ENCODE measurements at places on chromosomes 16 and 17.

- DNase-seq, result no peak
- H3K27me3 ChIP-seq, result peaks cover 26% of the 10 kb centered on the region
- H3K4me1 ChIP-seq, result no peaks in the 10 kb centered on the region
- H3K4me3 ChIP-seq, result no peak overlapping the region
- H3K36me3 ChIP-seq, result no peaks in the 10 kb centered on the region
- H3K27ac ChIP-seq, result no peak overlapping the region
Observed at GRCh38 chr16:85164838-85165516, 52.7 kb upstream of the CIBAR2 start.

DNA sequence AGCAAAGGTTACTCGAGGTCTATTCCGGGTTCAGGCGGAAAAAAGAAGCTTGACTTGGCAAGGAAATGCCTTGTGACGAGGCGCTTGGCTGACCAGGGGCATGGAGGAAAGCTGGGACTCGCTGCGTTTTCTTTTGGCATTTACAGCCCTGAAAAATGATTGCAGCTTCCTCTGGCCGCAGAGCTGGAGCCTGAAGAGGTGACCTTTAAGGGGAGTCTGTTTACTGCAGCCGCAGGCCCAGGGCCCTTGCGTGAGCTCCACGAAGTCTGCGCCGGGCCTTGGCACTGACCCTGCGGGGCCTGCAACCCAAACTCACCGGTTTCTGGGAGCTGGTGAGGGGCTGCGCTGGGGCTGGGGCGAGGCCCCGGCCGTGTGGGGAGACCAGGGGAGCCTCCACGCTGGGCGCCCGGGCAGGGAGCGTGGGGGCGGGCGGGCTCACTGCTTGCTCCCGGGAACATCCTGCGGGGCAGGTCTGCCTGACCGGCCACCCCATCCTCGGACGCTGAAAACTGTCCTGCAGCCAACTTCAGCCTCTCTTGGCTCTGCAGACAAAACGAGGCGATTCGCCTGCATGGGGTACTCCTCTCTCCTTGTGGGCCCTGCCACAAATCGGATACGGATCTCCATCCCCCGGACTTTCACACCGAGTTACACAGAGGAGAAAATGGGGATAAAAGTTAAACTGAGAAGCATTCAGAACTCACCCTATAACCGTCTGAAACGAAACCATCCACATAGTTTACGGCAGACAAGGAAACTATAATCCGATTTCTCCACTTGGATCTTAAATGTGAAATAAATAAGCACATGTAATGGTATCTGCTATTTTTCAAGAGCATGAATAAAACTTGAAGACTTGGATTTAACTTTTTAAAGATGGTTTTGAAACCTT lies 206.3 kb upstream of the FOXF1 start:
- H3K4me1 ChIP-seq, result no peaks in the 10 kb centered on the region
- peaks cover 29% of the 10 kb centered on the region for H3K27me3 ChIP-seq
- no peak overlapping the region for H3K27ac ChIP-seq

- no peak overlapping the region for H3K27ac ChIP-seq
- H3K36me3 ChIP-seq, result no peaks in the 10 kb centered on the region
- no peak for DNase-seq
- no peak overlapping the region for H3K4me3 ChIP-seq
Observed at GRCh38 chr16:5925850-5926249, 828.3 kb upstream of the EEF2KMT start.

DNA sequence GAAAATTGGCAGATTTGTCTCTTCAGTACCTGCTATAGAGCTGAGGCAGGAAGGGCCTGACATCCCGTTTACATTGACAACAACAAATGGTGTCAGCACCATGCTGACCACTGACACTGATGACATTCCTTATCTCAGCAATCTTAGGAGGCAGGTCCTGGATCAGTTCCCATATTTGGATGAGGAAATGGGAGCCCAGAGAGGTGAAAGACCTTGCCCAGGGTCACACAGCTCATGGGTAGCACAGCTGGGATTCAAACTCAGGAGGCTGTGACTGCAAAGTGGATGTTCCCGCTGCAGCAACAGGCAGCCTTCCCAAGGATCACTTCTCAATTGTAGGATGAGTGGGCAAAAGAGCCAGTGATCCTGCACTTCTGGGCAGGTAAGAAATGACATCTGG lies 30.5 kb upstream of the CACNG4 start:
- no peak overlapping the region for H3K4me3 ChIP-seq
- DNase-seq, result no peak
- H3K4me1 ChIP-seq, result no peaks in the 10 kb centered on the region
- H3K27ac ChIP-seq, result no peak overlapping the region
- H3K36me3 ChIP-seq, result no peaks in the 10 kb centered on the region
- H3K27me3 ChIP-seq, result peaks cover 2% of the 10 kb centered on the region

- peaks cover 36% of the 10 kb centered on the region for H3K36me3 ChIP-seq
- DNase-seq, result no peak
- H3K27me3 ChIP-seq, result no peaks in the 10 kb centered on the region
- peak overlapping the region; percentile 52 for H3K27ac ChIP-seq
- peaks cover 42% of the 10 kb centered on the region for H3K4me1 ChIP-seq
- no peak overlapping the region for H3K4me3 ChIP-seq
Observed at GRCh38 chr17:82524540-82524939, 5.0 kb downstream of the FOXK2 start.

All from activated T-helper 2 cell treated with anti-CD3 and anti-CD28 coated beads, Interferon-gamma antibody, Interleukin-2, Interleukin-4, amounts not matched to agents 10 μg/mL and 5 μg/mL and 100 μg/mL, durations not matched to agents 14 hours and 24 hours and 36 hours (primary cell).